Thymus (tissue), 14 donors: ENCODE measurements at places on chromosomes 3 and 15.
A peak's percentile ranks its signal among the peaks of the same experiment; 100 is the strongest.

- no peak for DNase-seq
Measured at GRCh38 chr15:45795440-45796069, 160.7 kb downstream of the SQOR start.

DNA sequence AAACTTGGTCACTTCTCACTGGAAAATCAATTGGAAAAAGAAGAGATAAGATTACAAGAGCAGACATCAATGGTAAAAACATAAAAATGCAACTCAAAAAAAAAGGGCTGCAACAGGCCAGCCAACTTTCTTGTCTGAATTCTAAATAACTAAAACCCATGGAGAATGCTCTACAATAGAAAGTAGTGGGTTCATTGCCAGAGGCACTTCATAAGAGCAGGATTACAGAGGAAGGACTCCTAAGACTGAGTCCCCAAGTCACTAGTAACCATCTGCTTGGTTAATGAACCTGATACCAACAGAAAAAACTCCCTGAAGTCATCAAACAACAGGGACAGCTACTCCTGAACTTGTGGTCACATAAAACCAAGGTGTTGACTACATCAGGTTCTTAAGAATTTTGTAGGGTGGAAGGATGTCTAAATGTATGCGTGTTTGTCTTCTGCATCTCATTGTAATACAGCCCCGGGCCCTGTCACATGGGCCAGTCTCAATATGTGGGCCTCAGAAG is 148.6 kb downstream of the IMPG2 start:
- DNase-seq, result no peak

DNA sequence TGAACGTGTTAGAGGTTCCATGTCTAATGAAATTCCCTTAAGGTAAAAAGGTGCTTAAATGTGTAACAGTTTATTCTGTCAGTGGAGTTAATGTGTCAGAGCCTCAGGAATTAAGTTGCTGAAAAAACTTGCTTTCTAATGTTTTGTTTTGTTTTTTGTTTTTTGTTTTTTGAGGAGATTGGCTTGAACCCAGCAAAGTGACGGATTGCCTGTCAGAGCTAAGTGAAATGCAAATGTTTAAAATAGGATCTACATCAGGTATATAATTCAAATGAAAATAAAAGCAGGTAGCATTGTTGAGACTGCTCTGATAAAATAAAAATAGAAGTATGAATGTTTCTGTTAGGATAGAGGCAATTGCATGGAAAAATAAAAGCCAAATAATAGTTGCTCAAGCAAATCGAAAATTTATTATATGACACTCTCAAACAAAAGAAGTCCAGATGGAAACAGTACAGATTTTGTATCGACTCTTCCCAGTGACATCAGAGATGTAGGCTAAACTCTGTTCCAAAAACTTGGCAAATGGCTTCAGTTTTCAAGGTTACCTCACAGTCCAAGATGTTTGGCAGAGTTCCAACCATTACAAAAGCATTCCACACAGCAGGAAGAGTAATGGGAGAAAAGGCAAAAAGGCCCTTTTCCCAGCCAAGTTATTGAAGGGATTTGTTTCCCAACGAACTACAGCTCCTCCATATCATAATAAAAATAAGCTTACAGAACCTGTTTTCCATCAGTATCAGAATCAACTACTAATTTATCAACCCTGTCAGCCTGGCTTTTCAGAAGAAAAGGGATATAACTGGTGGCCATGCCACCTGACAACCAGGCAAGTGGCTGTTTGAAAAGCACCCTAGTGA is 291.0 kb downstream of the TBL1XR1 start:
- peak; percentile 8 for DNase-seq

GRCh38 chr15:60511351-60512031 is 32.5 kb upstream of the ICE2 start:
- DNase-seq, result no peak

GRCh38 chr3:192851821-192852372 is 65.8 kb downstream of the MB21D2 start:
- DNase-seq, result no peak

DNA sequence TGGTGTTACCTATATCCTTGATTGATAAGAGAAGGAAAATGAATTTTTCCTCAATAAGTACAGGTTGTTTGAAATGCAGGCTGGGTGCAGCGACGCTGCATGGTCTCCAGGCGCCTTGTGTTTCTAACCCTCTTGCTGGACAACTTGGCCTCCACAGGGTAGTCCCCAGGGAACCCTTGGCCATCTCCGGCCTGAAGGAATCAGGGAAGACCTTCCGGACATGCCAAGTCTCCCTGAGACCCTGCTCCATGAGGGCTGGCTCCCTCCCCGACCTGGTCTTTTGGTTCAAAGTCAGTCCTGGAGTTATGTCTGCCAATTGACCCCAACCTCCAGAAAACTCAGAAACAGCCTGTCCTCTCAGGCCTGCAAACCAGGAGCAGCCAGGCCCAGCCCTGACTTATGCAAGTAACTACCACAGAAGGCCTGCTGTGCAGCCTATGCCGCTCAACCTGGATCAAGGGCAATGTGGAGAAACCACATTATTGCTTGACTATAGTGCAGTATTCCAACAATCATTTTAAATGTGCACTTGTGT is 98.3 kb downstream of the LIPC start:
- no peak for DNase-seq
